ENCODE measurements at places on chromosomes 5 and 9. TPM values are rescaled to one million over a fixed set of nuclear protein-coding genes. Genes with fewer than 3 reads are reported as not detected.

The SPINK4 gene
- not detected for polyA plus RNA-seq

The MARCHF6 gene
- polyA plus RNA-seq: 23.3 TPM

The DPYSL3 gene
- polyA plus RNA-seq: 22.1 TPM

The SFXN1 gene
- polyA plus RNA-seq: 9.3 TPM

The SMIM23 gene
- not detected for polyA plus RNA-seq

The CRHBP gene
- 0.10 TPM for polyA plus RNA-seq

The DNAH5 gene
- polyA plus RNA-seq: 0.12 TPM

The TPM2 gene
- 1,007 TPM for polyA plus RNA-seq

The NUTM2G gene
- 0.06 TPM for polyA plus RNA-seq

The KIF4B gene
- polyA plus RNA-seq: not detected

The KLHL3 gene
- 0.95 TPM for polyA plus RNA-seq

The ORM1 gene
- 0.11 TPM for polyA plus RNA-seq

The RETREG1 gene
- 1.0 TPM for polyA plus RNA-seq

The GARIN3 gene
- not detected for polyA plus RNA-seq

The ACOT12 gene
- polyA plus RNA-seq: not detected

The CCNO gene
- 1.2 TPM for polyA plus RNA-seq

The MARCHF3 gene
- 1.5 TPM for polyA plus RNA-seq

The ARHGEF39 gene
- polyA plus RNA-seq: 2.4 TPM

The SPINK13 gene
- polyA plus RNA-seq: not detected

The AMBP gene
- 0.11 TPM for polyA plus RNA-seq

The ANKRD20A1 gene
- polyA plus RNA-seq: 0.85 TPM

The CCL27 gene
- 0.58 TPM for polyA plus RNA-seq

The DYNC2I2 gene
- 48.0 TPM for polyA plus RNA-seq

The SLCO6A1 gene
- 0.39 TPM for polyA plus RNA-seq

The SLC6A3 gene
- not detected for polyA plus RNA-seq

The APBA1 gene
- polyA plus RNA-seq: 0.82 TPM

The MEIKIN gene
- 0.12 TPM for polyA plus RNA-seq

The NIPAL4 gene
- polyA plus RNA-seq: 15.1 TPM

The TCF7 gene
- polyA plus RNA-seq: 2.4 TPM

The SLC34A3 gene
- 1.6 TPM for polyA plus RNA-seq

The ZBTB26 gene
- polyA plus RNA-seq: 2.1 TPM

The SLC27A4 gene
- polyA plus RNA-seq: 65.2 TPM

The PHF2 gene
- 17.9 TPM for polyA plus RNA-seq

The DMRT3 gene
- 0.20 TPM for polyA plus RNA-seq

The FBP2 gene
- polyA plus RNA-seq: not detected

The SPINK1 gene
- polyA plus RNA-seq: 5.3 TPM

The LCN9 gene
- polyA plus RNA-seq: not detected

The CCL28 gene
- polyA plus RNA-seq: 2.2 TPM
